ENCODE measurements at places on chromosomes 16 and 17.

- DNase-seq = no peak
Observed at GRCh38 chr16:4830408-4830807, 16.7 kb downstream of the GLYR1 start.

DNA sequence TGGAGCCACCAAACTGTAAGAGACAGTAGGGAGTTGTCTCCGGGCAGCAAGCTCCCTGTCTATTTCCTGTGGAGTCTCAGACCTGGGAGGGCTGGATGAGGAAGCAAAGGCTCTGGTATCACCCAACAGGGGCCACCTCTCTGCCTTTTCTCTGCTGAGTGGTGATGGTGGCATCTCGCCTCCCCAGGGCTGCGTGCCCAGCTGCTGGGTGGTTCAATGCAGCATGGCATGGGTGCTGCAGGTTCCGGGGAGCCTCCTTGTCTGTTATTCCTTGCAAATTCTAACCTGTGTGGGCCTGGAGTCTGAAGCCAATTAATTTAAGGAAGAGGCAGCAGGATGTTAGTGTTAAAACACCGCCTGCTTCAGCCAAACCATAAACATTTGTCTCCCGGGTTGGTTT is 78.2 kb downstream of the CCDC182 start:
- no peak for DNase-seq

GRCh38 chr17:75844530-75845057 is 390 bp upstream of the UNC13D start:
- no peak for DNase-seq

DNA sequence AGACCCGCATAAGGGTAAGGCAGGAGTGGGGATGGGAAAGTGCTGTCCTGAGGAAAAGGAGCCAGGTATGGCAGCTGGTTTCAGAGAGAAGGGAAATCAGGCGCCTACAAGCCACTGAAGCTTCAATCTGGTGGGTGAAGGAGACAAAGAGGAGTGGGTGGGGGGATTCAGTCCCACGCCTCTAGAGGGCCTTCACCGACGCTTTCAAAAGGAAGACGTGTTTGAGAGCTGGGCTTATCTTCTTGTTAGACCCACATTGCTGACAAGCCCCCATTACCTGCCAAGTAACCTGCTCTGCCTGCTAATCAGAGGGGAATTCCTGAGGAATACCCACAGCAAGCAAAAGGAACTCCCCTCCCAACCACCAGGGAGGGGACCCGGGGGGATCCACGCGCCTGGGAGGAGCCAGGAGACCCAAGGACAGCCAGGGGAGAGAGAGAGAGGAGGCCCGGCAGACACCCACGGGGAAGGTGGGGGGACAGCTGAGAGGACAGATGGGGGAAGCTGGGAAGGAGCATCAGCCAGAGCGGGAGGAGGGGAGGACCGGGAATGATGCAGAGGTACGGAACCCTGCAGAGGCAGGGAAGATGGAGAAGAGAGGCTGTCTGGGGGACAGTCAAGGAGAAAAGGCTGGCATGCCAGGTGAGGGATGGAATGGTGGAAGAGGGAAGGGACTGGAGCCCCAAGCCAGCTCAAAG is 1.0 kb downstream of the MTMR4 start:
- no peak for DNase-seq

GRCh38 chr16:48180868-48181480 is 25.2 kb upstream of the ABCC12 start:
- DNase-seq = peak; percentile 35

DNA sequence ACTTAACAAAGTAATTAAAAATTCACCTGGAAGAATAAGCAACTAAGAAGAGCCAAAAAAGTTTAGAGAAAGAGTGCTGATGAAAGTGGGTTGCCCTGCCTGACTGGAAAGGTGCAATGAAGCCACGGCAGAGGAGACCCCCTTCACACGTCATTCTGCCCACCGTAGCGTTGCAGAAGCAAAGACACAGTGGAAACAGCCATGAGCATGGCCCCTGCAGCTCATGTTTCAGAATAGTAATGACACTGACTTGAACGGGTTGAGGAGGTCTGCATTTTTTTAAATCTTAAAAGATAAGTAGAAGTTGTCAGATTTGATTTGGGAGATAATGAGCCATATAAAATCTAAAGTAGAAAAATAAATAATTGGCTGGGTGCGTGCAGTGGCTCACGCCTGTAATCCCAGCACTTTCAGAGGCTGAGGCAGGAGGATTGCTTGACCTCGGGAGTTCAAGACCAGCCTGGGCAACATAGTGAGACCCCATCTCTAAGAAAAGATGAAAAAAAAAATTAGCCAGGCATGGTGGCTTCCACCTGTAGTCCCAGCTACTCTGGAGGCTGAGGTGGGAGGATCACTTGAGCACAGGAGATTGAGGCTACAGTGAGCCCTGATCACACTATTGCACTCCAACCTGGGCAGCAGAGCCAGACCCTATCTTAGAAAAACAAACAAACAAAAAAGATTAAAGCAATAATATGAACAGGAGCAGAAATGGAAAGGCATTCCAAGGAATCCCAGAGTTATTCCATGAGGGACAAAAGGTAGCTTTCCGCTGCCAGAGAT is 184.6 kb downstream of the LGALS9B start:
- DNase-seq = no peak

DNA sequence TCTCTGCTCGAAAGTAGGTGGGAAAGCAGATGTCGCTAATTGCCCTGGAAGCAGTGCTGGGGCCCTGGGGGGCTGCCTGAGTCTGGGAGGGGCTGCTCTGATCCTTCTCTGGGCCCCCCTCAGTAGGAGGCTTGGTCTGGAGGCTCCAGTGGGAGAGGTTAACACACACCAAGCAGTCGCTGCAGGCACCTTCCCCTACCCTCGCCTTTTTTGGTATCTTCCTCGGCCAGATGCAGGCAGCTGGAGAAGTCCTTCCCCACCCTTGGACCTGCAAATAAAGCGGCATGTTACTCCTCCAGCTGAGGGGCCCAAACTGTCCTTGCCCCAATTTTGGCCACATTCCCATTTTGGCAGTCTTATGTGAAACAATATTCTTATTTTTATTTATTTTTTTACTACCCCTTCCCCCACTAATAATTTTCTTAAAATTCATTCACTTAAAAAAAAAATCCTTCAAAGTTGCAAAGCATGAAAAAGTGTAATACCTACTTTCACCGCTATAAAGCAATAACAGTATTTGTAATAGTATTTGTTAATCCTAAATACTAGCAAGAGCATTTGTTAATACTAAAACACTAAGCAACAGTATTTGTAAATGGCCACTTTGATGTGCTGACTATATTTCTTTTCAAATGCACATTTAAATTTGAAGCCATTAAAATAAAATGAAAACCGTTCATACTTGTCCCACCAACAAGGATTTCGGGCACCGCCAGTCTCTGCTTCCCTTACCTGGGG is 15.0 kb downstream of the C16orf46 start:
- DNase-seq = no peak

DNA sequence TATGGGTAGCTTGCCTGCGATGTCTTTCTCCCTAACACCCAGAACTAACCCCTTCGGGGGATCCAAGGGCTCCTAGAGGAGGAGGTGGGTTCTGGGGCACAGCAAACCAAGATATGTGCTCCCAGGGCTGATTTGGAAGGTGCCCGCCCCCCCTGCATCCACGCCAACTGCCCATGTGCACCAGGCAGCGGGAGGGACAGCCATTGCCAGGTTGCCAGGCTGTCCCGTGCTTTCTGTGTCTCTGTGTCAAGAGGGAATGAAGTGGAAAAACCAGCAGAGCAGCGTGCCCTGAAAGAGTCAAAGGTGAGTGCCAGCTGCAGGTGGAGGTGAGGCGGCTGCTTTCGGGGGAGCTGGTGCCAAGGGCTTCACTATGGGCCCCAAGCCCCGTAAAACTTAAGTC is 6.4 kb downstream of the TEKT5 start:
- DNase-seq = no peak

DNA sequence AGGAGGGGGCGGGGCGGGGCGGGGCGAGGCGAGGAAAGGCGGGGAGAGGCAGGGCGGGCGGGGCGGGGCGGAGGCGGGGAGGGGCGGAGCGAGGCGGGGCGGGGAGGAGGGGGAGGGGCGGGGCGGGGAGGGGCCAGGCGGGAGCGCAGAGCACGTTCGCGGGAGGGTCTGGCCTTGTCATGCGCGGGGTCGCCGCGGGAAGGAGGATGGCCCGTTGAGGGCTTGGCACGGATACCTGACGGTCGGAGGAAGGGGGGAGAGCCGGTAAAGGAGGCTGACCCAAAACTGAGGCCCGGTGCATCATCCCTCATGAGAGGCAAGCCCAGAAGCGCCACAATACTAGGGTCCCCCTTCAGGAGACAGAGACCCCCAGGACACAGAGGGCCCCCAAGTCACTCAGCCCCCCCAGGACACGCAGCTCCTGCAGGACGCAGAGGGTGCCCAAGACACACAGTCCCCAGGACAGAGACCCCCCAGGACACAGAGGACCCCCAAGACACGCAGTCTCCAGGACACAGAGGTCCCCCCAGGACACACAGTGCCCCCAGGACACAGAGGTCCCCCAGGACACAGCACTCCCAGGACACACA is 593 bp upstream of the WDR45B start:
- DNase-seq = peak; percentile 72

DNA sequence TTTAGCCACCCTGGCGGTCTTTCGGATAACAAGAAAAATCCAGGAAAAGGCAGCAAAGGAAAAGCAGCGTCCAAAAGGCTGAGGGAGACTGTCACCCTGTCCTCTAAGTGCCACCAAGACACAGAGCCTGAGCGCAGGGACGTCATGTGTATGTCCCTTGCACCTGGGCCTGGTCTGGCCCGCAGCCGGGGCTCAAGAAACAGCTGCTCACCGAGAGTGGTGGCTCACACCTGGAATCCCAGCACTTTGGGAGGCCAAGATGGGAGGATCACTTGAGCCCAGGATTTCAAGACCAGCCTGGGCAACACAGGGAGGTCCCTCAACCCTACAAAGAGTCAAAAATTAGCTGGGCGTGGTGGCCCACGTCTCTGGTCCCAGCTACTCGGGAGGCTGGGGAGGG is 9.2 kb upstream of the MEAK7 start:
- DNase-seq = no peak

DNA sequence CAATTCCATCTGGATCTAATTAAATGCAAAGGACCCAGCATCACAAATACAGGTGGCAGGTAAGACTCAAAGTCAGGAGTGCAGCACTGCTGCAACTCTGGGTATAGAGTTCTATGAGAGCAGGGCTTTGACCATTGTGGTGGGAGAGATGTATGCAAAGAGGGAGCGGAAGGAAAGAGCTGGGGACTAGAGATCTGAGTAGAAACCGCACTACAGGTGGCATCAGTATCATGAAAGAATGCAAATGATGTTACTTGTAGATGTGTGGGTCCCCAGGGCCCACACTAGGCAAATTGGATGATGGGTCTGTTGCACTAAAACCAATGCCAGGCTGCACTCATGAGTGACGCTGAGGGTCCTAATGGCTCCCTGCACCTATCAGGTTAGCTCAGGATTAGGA is 287.1 kb upstream of the ASIC2 start:
- no peak for DNase-seq

DNA sequence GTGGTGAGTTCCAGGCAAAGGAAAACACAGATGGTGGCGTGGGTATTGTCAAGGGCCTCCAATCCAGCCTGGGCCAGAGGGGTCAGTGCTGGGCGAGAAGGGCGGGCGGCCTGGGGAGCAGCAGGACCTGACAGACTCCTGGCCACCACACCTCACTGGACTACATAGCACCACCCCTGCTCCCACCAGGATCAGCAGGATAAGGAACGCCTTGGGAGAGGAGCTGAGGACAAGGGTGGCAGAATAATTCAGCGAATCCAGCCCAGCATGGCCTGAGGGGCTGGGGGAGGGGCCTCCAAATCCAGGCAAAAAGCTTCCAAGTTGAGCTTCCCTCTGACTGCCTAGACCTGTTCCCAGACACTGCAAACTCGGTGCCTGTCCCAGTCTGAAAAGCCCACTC is 6.5 kb downstream of the DLX4 start:
- no peak for DNase-seq

- DNase-seq = no peak
Observed at GRCh38 chr17:48328457-48328856, 101.6 kb downstream of the SKAP1 start.

GRCh38 chr17:56740481-56740880 is 93.2 kb downstream of the C17orf67 start:
- DNase-seq = no peak

- DNase-seq = no peak
Observed at GRCh38 chr16:81522108-81522701, 77.6 kb downstream of the CMIP start.

- DNase-seq = no peak
Observed at GRCh38 chr17:2084036-2084765, 29.3 kb downstream of the HIC1 start.

GRCh38 chr16:74275031-74275636 is 21.5 kb upstream of the PSMD7 start:
- no peak for DNase-seq

DNA sequence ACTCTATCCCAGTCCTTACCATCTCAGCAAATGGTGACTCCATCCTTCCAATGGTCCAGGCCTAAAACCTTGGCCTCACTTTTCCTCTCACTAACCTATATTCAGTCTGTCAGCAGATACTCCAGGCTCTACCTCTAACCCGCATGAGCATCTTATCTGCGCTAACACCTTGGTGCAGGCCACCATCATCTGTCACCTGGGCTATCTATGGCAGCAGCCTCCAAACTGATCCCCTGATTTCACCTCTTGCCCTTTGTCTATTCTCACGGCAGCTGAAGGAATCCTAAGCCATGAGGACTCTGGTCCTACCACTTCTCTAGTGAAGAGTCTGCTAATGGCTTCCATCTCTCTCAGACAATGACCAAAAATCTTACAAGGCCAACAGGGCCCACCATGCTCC is 57.9 kb upstream of the CCL1 start:
- no peak for DNase-seq

GRCh38 chr17:75722542-75723095 is 1.4 kb downstream of the ITGB4 start:
- DNase-seq = no peak

DNA sequence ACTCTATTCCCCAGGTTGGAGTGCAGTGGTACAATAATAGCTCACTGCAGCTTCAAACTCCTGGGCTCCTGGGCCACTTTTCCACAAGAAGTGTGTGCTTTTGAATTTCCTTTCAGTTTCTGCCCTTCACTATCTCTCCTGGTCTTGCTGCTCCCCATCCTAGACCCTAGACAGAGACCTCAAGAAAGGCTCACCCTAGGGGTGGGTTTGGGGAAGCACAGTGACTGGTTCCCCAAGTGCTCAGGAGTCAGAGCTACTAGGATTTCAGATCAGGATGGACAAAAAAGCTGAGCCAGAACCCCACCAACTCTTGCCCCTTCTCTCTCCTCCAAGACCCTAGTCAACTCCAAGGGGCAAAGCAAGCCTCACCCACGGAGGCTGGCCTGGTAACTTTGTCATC is 1.6 kb upstream of the SEBOX start:
- no peak for DNase-seq

GRCh38 chr17:50188921-50189549 is 12.4 kb downstream of the COL1A1 start:
- no peak for DNase-seq
